ENCODE measurements at places on chromosomes 3 and 15.

DNA sequence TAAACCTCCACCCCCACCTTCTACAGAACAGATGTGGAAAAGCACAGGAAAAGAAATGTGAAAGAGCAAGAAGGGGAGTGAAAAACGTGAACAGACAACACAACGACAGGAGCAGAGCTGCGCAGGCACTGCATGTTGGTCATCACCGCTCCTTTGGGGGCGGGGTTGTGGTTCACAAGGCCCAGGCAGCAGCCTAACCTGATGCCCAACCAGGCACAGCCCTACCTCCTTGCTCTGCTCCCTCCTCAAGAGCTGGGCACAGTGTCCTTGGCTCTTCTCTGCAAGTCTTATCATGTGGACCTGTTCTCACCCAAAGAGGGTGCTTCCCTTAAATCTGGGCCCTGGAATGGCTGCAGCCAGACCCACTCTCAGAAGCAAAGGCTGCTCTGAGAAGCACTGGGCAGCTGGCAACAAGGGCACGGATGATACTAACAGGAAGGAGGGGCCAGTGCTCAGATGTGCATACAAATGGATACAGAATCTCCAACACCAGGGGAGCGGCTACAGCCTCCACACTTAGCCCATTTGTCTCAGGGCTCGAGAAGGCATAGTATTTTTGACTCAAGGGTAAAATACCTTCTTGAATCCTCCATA lies 64.6 kb downstream of the DHX30 start:
- no peak for DNase-seq

GRCh38 chr3:9020426-9020825 lies 57.2 kb upstream of the RAD18 start:
- no peak for DNase-seq

GRCh38 chr3:13053893-13054292 lies 19.3 kb downstream of the IQSEC1 start:
- DNase-seq, result no peak

DNA sequence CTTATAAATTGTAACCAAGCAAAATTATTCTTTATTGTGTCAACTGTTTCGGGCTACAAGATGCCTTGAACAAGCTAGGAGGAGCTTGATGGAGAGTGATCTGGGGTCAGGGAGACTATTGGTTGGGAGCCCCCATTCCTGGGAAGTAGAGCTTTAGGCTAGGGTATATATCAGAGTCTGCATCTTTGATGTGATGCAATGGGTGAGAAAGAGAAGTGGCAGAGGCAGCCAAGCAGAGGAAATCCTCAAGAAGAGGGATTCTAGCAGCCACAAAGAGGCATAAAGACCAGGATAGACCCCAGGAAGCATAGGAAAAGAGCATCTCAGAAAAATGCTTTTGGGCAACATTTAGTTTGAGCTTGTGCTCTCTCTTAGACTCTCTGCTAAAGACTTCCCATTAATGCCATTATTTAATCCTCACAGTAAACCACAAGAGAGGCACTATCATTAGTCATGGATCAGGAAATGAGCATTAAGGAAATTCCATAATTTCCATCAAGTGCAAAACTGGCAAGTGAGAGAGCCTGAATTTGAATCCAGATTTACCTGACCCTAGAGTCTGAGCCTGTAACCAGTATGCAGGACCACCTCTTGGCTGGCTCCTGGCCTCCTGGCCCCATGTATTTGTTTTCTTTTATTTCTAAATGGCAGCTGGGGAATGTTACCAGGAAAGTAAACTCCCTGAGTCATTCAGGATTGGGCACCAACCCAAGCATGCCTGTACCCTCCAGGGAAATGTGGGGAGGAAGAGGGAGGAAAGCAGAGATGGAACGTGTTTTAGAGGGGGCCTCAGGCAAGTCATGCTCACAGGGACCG lies 118.7 kb downstream of the RPL22L1 start:
- no peak for DNase-seq

DNA sequence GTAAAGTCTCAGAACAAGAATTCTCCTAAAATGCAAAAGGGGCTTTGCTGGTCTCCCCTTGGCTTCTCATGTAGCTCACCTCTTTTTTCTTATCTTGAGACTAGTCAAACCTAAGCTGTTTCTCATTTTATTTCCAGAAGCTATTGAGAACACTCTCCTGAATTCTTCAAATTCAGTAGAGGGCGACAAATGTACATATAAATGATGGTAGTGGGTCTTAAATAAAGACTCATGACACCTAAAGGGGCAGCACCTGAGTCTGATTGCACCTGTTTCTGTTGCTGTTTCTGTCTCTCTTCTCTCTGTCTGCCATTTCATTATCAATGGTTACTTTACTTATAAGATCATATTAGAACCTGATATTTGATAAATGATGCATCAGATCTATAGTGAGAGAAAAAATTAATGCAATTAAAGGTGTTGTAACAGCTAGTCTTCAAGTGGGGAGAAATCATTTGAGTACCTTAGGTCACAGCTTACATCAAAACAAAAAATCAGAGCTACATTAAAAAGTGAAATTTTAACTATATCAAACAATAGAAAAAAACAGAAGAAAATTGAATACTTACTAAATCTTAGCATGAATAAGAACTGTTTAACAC lies 7.0 kb downstream of the ADIPOQ start:
- DNase-seq, result no peak

DNA sequence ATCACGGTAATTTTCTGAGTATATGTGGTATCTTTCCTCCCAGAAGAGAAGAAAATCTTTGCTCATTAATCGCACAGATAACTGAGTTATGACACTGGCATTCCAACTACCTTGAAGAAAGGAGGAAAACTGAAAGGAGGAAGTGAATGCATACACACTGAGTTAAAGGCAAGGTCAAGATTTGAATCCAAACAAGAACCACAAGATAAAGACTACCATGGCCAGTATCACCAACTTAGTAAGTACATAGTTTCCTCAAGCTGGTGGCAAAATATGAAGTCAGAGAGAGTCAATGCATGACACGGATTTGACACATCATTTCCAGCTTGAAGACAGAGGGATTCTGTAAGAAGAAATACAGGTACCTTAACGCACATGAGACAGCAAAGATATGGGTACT lies 287.5 kb downstream of the ULK4 start:
- no peak for DNase-seq

GRCh38 chr15:81254277-81254915 lies 57.7 kb downstream of the IL16 start:
- no peak for DNase-seq

DNA sequence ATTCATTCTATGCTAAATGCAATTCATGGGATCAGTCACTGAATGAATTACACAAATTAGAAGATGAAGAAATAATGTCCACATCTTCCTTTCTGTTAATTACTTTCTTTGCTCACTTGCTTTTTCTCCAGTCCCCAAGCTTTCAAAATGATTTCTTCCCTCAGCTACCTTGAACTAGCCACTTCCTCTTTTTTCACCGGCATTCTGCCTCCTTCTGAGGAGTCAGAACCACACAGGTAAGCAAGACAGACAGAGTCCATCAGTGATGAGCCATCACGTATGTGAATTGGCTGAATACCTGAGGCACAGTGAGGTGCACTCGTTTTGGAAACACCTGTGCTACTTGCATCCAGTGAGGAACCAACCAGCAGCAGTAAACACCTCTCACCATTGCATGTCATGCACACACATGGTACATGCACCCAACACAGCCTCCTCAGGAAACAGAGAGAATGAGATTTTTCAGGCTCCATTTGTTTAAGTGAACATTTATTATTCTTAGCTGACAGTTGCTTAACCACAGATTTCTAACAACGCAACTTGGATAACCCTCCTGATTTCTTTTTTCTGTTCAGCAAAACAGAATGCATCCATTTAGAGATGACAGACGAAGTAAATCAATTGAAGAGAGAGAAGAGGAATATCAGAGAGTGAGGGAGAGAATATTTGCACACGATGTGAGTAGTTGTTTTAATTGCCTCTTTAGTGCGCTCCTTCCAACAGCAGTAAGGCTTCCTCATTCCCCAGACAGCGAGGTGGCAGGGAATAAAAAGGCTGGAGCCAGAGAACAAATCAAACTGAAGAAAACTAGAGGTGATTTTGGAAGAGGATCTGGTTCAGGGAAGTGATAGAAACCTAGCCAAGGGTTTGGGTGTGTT lies 69.3 kb downstream of the ARPP21 start:
- DNase-seq, result no peak

- DNase-seq, result no peak
Measured at GRCh38 chr3:89179355-89180001, 72.1 kb downstream of the EPHA3 start.

DNA sequence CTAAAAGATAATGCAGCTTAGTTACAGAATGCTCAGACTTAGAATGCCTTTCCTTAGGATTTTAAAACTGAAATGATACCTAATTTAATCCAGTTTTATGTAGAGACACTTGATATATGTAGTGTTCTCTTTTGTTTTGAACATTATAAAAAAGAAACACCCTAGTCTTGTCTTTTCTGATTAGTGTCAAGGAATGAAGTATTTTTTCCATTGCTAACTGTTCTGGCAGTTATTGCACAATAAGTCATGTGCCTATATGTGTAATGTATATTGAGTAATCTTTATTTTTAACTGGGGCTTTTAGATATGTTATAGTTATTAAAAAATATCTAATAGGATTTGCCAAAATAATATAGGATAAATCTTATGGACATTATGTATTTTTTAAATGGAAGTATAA lies 4.5 kb downstream of the ARL8B start:
- no peak for DNase-seq

GRCh38 chr15:51004103-51004551 lies 90.6 kb downstream of the TNFAIP8L3 start:
- DNase-seq, result no peak

GRCh38 chr3:86787091-86787490 lies 203.9 kb downstream of the VGLL3 start:
- no peak for DNase-seq

DNA sequence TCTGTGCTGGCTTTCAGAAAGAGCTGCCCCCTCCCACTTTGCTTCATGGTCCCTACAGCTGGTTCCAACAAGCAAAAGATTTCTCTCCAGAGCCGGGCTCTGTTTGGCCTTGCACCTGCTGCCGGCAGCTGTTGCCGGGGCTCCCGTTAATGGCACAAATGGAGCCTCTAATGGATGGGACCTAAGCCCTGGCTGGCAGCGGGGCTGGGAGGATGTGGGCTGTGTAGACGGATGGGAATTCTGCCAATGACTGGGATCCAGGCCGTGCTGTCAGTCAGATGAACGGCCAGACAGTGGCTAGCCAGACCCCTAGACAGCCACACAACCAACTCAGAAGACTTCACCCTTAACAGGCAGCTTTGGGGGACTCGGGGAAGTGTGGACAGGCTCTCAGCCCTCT lies 88.0 kb downstream of the RPLP1 start:
- no peak for DNase-seq

GRCh38 chr3:18103591-18103990 lies 321.5 kb downstream of the SATB1 start:
- DNase-seq, result no peak

Measured in CD8-positive, alpha-beta memory T cell (primary cell).